Stimulated activated CD4-positive, alpha-beta T cell treated with anti-CD3 and anti-CD28 coated beads, Interleukin-2, amount 100 ng/mL, for 48 hours (primary cell): ENCODE measurements at places on chromosomes 7 and 10.

DNA sequence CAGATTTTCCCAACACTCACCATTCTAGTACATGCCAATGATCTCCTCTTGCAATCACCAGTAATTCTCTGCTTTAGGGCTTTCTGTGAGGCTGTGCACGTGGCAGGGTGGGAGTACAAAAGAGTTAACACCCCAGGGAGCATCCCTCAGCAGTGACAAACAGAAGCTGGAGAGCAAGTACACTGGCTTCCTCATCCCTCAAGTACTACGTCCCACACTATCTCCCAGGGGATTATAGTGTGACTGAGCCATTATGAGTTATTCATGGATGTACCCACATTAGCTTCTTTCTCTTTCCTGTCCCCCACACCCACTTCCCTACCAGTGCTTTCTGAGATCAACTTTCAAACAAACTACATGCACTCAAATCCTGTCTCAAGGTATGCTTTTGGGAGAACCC is 1216.5 kb upstream of the AUTS2 start:
- no peak for DNase-seq

DNA sequence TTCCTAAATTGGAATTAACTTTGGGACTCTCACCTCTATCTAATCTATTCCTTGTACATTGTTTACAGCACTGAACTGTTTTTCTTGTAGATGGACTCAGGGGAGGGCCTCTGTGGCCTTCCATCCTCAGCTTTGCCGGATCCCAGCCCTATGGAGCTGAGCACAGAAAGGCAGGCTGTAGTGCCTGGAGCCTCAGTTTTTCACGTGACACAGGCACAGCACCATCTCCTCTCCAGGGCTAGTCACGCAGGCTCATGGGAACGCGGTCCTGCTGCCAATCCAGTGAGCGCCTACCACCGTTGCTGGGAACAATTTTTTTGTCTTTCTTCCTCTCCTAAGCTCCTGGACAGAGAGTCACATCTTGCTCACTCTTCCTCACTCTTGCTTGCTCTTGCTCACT is 75.6 kb upstream of the DDC start:
- no peak for DNase-seq

DNA sequence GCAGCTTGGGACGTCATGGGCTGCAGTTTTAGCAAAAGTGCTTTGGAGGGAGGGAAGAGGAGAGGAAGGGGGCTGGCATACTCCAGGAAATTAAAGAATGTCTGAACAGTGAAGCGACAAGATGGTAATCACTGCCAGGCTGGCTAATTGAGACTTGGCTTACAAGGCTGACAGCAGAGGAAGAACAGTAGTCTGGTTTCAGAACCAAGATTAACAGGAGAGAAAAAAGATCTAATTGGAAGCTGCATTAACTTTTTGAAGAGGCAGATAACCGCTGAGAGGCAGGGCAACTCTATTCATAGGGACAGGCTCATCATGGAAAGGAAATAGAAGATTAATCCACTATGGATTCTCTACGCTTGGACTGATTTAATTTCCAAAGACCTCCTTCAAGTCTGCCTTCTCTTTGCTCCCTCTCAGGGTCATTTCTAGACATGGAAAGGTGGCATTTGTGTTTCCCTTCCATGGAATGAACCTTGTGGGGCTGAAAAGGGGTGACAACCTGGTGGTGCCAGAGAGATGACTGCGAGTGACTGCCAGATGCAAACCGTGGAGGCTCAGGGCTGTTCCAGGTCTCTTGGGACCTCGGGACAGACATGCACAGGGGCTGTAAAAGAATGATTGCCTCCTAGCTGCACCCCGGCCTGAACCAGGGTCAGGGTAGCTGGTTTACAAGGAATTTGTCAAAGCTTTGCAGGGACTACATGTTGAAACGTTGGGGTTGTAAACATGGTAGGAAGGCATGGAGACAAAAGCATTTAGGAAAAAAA is 210.2 kb upstream of the NPY start:
- no peak for DNase-seq

GRCh38 chr10:93075369-93076221 is 1.9 kb downstream of the CYP26A1 start:
- DNase-seq, result no peak

GRCh38 chr7:29139796-29140195 is 6.5 kb downstream of the CPVL start:
- DNase-seq, result no peak

DNA sequence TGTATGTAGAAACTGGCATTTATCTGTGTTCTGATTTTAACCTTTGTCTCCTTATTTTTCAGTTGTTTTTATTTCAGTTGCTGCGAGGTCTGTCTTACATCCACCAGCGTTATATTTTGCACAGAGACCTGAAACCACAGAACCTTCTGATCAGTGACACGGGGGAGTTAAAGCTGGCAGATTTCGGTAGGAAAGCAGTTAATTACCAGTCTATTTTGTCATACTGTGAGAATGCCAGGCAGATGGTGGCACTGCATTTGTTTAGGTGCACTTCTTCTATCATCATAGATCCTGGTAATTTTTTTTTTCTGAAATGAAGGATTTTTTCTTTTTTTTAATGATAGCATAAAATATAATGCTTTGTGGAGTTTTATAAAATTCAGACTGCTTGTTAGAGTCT is 321.4 kb downstream of the CDK14 start:
- DNase-seq, result no peak

DNA sequence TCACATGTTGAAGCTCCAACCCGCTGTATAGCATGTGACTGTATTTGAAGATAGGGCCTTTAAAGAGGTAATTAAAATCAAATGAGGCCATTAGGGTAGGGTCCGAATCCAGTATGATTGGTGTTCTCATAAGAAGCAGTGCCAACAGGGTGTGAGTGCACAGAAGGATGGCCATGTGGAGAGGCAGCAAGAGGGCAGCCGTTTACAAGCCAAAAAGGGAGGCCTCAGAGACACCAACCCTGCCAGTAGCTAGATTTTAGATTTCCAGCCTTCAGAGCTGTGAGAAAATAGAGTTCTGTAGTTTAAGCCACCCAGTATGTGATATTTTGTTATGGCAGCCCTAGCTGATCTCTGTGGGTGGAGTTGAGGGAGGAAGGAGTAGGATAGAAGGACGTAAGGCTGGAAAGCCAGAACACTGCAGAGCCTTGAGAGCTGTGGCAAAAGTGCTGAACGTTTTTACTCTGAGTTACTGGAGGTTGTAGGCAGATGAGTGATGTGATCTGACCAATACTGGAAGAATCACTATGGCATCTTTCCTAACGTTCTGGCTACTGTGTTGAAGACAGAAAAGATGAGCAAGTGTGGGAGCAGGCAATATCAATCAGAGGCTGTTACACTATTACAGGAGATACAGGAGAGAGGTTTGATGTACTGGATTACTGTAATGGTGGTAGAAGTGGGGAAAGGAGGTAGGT is 334.9 kb downstream of the ELMO1 start:
- peak; percentile 3 for DNase-seq

DNA sequence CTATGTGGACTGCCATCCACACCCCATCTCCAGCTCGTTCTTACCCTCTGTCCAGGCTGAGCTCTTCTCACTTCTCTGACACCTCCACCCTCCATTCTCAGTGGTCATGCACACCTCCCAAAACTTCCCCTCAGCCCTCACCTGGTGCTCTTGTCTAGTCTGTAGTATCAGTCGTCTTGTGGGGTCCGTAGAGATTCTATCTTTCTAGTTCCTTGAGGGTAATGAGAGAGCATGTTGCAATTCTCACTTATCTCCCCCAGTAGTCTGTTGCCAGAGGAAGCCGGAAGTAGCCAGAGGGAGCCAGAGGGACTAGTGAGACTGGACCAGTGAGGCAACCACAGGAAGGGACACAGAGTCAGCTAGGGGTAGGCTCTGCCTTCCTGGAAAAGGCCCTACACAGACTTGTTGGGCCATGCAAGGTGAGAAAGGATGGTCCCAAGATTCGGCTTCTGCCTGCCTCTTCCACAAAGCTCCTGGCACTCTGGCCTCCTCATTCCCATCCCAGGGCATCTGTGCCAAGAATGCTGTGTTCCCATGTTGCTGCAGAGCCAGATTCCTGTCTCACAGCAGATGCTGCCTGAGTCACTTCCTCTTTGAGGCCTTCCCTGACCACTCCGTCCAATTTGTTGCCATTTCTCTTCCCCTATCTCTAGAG is 50.6 kb upstream of the DUSP5 start:
- DNase-seq, result no peak

DNA sequence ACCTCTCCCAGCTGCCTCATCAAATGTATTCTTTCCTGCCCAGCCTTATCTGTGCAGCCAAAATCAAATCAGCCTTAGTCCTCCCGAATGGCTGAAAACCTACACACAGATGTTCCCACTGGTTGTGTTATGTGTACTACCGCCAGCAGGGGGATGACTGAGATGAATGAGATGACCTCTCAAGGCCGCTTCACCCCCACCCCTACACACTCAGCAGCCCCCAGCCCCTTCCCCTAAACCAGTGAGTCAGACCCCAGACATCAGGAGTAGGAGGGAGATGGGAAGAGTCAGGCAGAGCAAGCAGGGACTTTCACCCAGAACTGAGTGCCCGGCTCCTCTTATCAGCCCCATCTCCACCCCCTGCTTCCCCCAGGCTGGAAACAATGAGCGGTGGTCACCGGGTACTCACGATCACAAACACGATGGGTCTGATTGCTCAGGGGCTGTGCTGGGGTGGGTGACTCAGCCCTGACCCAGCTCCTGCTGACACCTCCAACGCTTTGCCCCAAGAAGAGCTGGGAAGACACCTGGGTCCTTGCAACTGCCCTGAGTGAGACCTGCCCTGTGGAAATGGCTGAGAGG is 6.5 kb upstream of the C10orf105 start:
- peak; percentile 76 for DNase-seq
